NK-92 treated with Interleukin-12 subunit alpha and Interleukin-12 subunit beta, amount 100 ng/mL, for 24 hours (cell line): ENCODE measurements at places on chromosomes 1 and 21.

GRCh38 chr1:112788561-112788960, 73.4 kb upstream of the PPM1J start:
- DNase-seq: no peak

DNA sequence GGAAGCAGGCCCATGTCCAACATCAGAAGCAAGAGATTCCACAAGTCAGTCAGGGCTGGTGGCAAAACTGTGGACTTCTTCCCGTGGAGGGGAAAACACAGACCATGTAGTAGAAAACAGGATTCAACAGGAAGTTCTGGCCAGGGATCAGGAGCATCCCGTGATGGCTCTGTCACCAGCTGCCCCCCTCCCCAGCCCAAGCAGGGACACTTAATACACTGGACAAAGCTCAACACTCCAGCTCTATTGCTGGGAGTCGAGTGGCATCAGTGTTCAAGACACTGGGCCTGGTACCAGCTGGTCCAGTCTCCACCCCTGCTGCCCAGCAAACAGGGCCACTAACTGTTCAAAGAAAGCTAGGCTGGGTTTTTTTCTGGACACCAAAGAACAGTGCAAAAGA, 3.7 kb downstream of the SLC45A3 start:
- no peak for DNase-seq

DNA sequence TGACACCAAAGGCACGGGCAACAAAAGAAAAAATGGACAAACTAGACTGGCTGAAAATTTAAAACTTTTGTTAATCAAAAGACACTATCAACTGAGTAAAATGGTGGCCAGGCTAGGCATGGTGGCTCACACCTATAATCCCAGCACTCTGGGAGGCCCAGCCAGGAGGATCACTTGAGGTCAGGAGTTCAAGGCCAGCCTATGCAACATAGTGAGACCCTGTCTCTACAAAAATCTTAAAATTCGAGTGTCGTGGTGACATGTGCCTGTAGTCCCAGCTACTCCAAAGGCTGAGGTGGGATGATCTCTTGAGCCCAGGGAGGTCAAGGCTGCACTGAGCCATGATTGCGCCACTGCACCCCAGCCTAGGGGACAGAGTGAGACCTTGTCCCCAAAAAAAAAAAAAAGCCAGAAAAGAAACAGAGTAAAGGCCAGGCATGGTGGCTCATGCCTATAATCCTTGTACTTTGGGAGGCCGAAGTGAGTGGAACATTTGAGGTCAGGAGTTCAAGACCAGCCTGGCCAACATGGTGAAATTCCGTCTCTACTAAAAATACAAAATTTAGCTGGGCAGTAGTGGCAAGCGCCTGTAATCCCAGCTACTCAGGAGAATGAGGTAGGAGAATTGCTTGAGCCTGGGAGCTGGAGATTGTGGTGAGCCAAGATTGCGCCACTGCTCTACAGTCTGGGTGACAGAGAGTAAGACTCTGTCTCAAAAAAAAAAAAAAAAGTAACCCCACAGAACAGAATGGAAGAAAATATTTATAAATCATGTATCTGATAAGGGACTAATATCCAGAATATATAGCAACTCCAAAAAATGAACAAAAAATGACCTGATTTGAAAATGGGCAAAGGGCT, 8.0 kb downstream of the TUT4 start:
- DNase-seq: no peak

- DNase-seq: no peak
Measured at GRCh38 chr1:208358651-208359050, 114.5 kb upstream of the PLXNA2 start.

GRCh38 chr1:155000411-155000725, 2.2 kb upstream of the ZBTB7B start:
- DNase-seq: no peak

DNA sequence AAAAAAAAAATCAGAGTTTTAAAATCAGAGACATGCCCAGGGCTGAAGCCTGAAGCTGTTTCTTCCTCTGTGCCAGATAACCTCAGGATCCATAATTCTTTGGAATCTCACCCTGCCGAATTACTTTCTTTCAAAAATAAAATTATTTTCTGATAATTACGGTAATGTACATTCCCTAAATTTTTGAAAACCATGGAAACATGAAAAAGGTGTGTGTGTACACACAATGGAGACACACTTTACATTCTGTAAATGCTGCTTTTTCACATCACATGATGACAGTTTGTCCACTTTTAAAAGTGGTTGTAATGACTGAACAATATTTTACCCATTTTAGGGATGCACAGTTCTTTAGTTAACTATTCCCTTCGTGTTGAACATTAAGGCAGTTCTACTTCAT, 21.5 kb downstream of the CRCT1 start:
- no peak for DNase-seq

- no peak for DNase-seq
Measured at GRCh38 chr1:61391730-61392129, 309.4 kb downstream of the NFIA start.

DNA sequence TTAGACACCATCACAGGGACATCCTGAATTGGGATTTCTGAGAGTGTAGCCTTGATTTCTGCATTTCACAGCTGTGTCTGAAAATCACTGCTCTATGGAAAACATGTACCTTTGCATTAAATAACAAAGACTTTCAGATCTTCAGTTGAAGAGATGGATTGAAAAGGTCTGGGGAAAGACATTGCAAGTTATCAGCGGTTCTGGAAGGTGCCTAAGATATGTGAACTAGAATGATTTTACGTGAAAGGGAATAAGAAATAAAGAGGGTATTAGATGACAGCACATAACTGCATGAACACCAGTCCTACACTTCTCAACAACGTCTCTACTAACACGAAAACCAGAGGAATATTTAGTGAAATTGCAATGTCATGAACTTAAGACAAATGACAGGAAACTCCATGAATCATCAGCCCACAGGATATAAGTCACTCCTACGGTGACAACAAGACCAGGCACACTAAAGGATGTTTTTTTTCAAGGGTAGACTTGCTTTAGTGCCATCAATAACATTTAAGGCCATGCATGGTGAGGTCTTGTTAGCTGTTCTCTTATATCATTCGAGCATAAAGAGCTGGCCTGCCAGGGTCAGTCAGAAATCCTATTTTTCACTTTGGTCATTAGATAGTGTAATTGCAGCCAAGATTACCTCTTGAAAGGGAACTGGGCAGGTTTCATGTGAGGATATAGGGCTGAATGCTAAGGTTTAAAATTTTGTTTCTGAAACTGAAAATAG, 283.1 kb downstream of the GRIK1 start:
- peak; percentile 9 for DNase-seq

- no peak for DNase-seq
Measured at GRCh38 chr1:10815858-10816195, 19.4 kb upstream of the CASZ1 start.

GRCh38 chr1:16888860-16889816, 6.6 kb upstream of the RNU1-2 start:
- DNase-seq: no peak

- no peak for DNase-seq
Measured at GRCh38 chr1:51559064-51559500, 40.0 kb upstream of the EPS15 start.

- no peak for DNase-seq
Measured at GRCh38 chr1:101460739-101461138, 223.9 kb downstream of the S1PR1 start.

- DNase-seq: no peak
Measured at GRCh38 chr1:116434849-116435248, 61.8 kb downstream of the ATP1A1 start.

DNA sequence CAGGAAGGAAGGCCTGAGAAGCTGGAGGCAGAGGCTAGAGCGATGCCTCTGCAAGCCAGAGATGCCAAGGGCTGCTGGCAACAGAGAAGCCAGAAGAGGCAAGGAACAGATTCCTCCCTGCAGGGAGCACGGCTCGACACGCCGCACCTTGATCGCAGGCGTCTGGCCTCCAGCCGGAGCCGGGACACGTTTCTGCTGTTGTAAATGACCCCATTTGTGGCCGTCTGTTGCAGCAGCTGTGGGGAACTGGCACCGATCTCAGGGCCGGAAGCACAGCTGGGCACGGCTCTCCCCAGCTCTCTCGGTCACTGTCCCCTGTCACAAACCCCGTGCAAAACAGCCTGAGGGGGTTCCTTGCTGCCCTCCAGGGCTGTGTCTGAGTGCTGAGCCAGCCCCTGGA, 59.6 kb downstream of the SIK1 start:
- no peak for DNase-seq
